A549 treated with CORT108297 at 1 μM for 4 hours (cell line): ENCODE measurements at places on chromosomes 13 and 19. TPM values are rescaled to one million over a fixed set of nuclear protein-coding genes. Genes with fewer than 3 reads are reported as not detected.

Gene ZNF571
- 0.75 to 2.5 TPM (median 1.3 TPM) in 5 replicates for total RNA-seq

Gene ADGRE3
- not detected in 5 replicates for total RNA-seq

Gene SHISA7
- 0.02 TPM in 1 of 5 replicates, not detected in the others for total RNA-seq

Gene FUT2
- not detected in 5 replicates for total RNA-seq

Gene SGCG
- not detected in 5 replicates for total RNA-seq

Gene TGFBR3L
- total RNA-seq: 0.73 to 2.3 TPM (median 2.1 TPM) in 5 replicates

Gene ZNF296
- 5.3 to 12.0 TPM (median 10.1 TPM) in 5 replicates for total RNA-seq

Gene RNF113B
- total RNA-seq: not detected in 5 replicates

Gene ZNF600
- 0.14 to 0.26 TPM (median 0.18 TPM) in 5 replicates for total RNA-seq

Gene RAVER1
- total RNA-seq: 21.7 to 31.3 TPM (median 28.9 TPM) in 5 replicates
